ENCODE measurements at places on chromosomes 1 and 21. TPM values are rescaled to one million over a fixed set of nuclear protein-coding genes. Genes with fewer than 3 reads are reported as not detected.

DNA sequence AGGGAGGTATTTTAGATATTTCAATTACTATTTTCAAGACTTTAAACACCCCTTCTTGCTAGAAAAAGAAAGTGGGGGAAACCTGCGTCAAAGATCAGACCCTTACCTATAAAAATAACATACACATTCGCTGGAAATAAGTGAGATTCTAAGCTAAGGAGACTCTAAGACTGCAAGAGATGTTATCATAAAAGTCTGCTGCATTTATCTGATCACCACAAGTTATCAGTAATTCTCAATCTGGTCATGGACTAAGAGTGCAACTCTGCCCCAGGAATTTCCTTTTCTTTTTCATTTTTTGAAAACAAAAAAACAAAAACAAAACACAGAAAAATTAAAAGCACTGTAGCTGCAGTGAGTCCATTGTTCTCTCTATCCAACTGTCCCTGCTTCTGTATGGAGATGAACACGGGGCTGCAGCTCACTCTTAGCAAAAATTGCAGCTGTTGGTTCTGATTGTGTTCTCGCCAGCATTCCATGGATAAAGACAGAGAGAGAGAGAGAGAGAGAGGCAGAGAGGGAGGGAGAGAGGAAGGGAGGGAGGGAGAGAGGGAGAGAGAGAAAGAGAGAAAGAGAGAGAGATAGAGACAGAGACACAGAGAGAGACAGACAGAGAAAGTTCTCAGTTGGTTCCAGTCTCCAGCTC, 14.1 kb downstream of the XKR8 start:
- DNase-seq = no peak

DNA sequence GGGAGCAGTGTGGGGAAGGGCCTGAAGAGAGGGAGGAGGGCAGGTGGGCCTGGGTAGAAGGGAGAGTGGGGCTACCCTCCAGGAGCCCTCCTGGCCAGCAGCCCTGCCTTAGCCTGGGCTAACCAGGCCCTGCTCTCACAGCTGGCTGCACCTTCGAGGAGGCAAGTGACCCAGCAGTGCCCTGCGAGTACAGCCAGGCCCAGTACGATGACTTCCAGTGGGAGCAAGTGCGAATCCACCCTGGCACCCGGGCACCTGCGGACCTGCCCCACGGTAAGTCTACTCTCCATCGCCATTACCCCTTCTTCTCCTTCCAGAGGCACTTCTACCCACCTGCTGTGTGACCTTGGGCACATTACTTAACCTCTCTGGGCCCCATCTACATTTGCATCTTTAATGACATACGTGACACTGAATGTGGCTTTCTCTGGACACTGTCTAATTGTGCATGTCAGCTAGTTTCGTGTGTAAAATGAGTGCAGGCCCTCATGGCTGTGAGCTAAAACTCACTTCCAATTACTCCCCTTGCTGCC, 18.9 kb downstream of the PTPRU start:
- DNase-seq = no peak

Gene DEPDC1
- 36.5 TPM for total RNA-seq

Gene ZNF683
- not detected for total RNA-seq

GRCh38 chr1:189084811-189085210, 1392.9 kb downstream of the BRINP3 start:
- DNase-seq = no peak

Gene TRNP1
- 8.8 TPM for total RNA-seq

GRCh38 chr1:3102641-3103040, 33.6 kb downstream of the PRDM16 start:
- DNase-seq = no peak

- no peak for DNase-seq
Measured at GRCh38 chr1:53781654-53782053, 42.7 kb upstream of the GLIS1 start.

- peak; percentile 82 for DNase-seq
Measured at GRCh38 chr1:12460911-12461621, 156.9 kb downstream of the DHRS3 start.

Gene PDPN
- 47.5 TPM for total RNA-seq

- no peak for DNase-seq
Measured at GRCh38 chr1:113451710-113452109, 61.4 kb downstream of the MAGI3 start.

Gene KCNE1
- not detected for total RNA-seq

DNA sequence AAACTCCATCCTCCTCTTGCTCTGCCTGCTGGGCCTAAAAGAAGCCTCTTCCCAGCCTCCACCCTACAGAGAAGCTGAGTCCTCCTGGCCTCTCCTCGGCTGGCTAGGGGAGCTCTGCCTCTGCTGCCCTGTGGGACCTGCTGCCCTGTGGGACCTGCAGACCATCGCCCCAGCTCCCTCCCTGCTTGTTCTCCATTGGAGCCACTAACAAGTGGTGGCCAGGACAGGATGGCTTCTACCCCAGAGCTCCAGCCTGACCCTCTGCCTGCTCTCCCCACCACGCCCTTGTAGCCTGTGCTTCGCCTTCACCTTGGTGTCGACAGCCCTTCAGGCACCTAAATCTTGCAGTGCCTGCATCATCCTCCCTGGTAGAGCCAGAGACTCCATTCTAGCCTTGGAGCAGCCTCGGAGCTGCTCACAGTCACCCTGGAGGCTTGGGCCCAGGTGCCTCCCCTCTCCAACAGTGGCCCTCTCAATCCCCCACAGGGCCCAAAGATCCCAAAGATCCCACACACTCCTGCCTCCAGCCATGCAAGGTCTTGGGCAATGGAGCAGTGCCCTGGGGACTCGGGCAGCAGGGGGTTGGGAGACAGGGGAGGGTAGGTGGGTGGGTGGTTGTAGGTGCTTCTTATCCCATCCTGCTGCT, 3.0 kb downstream of the EPS8L3 start:
- no peak for DNase-seq

GRCh38 chr1:81126989-81127581, 673.6 kb upstream of the ADGRL2 start:
- DNase-seq = no peak

DNA sequence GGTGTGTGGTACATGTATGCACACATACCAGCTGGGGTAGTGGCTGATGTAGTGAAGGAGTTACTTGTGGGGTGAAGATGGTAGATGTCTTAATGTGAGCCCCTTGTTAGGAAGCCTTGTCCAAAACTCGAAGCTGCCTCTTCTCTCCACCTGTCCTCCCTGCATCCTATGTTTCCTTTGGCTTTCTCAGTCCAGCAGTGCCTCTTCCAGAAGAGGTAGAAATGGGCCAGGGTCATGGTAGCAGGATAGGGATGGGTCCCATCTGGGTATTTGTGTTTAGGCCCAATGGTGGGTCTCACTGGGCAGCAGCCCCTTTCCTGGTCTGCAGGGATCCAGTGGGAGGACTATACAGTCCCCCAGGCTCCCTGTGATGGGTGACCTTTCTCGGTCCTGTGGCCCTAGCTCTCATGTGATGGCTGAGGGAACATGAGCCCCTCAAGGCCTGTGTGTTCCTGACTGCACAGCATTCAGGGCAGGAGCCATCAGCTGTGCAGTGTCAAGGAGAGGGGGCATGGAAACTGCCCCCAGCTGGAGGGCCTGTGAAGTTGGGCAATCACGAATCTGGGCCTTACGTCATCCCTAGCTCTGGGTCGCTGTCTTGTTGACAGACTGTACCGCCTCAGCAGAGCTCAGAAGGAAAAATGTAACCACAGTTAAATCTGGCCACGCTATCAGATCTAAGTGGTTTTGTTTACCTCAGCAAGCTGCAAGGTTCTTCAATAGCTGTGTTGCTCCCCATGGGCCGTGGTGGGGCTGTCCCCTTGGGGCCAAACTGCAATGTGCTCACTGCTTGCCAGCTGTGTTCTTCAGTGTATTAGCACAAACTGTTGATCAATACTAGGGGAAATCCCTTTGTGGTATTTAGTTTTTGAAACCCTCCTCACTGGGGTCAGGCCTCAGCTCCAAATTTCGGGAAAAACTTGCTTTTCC, 82.7 kb downstream of the NOS1AP start:
- DNase-seq = no peak

Gene RIPPLY3
- 0.16 TPM for total RNA-seq

DNA sequence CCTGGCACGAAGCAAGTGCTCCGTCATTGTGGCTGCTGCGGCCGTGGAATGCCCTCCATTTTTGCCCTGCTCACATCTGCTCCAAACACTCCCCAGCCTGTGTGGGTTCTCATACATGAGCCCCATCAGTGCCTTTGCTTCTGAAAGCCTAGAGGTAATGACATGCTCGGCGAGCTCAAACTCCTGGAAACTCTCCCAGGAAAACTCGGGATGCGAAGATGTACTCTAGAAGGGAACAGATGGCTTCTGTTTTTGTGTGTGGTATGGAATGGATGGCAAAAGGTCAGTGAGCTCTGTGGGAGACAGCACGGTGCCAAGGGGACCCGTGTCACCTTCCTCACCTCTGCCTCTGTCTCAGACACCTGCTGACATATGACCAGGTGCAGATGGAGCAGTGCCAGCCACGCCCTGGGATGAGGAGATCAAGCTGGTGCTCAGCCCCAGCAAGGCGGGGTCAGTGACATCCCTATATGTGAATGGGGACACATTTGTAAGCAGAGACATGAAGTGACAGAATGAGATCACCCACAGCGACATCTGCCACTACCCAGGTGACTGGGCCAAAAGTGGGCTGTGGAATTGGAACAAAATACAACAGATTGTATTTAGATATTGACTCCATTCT, 84.1 kb upstream of the COX20 start:
- DNase-seq = no peak

DNA sequence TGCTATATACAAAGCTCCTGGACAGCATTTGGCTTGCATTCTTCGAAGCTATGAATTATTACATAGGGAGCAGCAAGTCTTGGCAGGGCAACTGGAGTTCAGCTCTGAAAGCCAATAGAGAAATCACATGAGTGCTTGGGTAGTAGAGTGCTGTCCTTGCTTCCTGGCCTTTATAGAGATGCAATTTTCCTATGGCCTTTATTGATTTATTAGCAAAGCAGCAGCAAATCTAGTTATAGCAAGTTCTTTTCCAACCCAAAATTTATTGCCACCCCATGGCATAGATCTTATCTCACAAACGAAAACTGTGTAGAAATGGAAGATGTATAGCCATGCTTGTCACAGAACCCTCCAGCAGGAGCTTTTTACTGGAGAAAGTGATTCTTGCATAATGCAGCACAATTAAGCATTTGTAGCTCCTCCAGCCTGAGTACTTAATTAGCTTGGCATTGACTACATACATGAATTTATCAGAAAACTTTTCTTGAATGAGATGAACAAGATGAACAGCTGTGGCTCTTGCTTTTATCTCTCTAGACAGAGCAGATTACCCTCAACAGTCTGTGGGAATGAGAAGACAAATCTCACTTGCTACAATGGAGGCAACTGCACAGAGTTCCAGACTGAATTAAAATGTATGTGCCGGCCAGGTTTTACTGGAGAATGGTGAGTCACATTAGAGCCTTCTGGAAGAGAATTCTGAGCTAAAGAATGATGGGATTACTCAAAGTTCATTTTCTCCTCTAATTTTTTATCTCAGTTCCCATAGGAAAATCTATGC, 170.1 kb downstream of the CRB1 start:
- DNase-seq = no peak

Gene NT5C1A
- total RNA-seq = not detected

DNA sequence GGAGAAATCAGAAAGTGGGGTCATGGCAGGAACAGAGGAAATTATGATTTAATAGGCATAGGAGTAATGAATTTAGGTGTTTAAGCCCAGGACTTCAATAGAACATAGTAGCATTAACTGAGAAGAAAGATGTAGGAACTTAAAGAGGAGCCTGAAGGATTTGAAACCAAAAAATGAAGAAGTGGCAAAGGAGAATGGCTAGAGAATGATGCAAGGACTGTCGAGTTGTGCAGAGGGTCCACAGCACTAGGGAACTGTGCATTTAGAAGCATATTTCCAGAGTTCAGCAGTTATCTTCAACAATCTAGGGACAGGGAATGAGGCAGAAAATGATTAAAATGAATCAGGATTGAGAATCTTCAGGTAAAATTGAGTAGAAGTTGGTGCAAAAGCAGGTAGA, 328.1 kb upstream of the LYPLAL1 start:
- DNase-seq = no peak

DNA sequence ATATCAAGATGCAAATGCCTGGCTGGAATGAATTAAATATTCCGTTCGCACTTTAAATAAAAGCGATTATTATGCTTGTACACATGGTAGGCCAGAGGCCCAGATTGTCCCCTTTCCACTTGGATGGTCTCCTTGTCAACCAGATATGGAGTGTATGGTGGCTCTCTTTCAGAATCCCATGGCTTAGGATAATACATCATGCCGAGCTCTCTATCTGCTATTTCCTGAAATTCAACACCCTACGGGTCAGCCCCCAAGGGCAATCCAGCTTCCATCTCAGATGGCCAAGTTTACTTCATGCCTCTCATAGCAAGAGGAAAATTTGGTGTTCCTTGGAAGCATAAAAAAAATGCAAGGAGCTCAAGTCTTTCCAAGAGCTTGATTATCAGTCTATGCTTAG, 25.4 kb upstream of the FMO1 start:
- DNase-seq = no peak

Gene SOAT1
- 9.7 TPM for total RNA-seq

GRCh38 chr1:197181982-197182381, 35.5 kb upstream of the ASPM start:
- no peak for DNase-seq

- DNase-seq = peak; percentile 46
Measured at GRCh38 chr1:101314244-101314643, 77.4 kb downstream of the S1PR1 start.

Gene LCE6A
- not detected for total RNA-seq

DNA sequence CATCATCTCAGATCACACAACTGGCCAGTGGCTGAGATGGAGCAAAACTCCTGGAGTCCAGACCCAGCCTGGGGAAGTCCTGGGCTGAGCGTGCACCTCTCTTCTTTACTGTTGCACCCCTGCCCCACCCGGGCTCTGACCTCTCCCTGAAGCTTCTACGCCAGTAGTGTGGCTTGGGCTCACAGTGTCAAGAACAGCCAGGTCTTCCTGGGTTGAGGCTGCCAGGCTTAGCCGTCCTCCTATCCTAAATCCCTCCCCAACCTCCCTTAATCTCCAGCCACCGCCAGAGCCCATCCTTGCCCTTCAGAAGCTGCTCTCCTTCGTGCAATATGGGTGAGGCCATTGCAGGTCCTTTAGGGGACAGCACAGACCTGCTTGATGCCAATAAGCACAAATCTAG, 399.2 kb upstream of the VAMP3 start:
- no peak for DNase-seq

- no peak for DNase-seq
Measured at GRCh38 chr1:64983110-64983509, 16.8 kb upstream of the JAK1 start.

Gene CATSPERE
- 1.0 TPM for total RNA-seq

GRCh38 chr1:6507461-6507911, 16.0 kb upstream of the PLEKHG5 start:
- DNase-seq = peak; percentile 38

DNA sequence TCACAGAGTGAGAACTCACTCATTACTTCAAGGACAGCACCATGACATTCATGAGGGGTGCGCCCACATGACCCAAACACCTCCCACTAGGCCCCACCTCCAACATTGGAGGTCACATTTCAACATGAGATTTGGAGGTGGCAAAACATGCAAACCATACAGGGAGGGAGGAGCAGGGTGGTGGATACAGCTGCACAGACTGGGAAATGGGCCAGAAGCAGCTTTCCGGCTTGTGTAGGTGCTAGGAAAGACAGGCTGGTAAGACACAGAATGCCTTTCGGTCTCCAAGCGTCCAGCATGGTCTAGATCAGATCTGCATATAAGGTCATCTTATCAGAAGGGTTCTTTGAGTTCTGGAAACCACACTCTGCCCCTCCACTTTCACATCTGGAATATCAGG, 35.1 kb upstream of the TINAGL1 start:
- DNase-seq = no peak

- DNase-seq = no peak
Measured at GRCh38 chr1:11927866-11928592, 1.8 kb upstream of the KIAA2013 start.
